Mesangial cell (primary cell): ENCODE measurements at places on chromosomes 1 and 21. TPM values are rescaled to one million over a fixed set of nuclear protein-coding genes. Genes with fewer than 3 reads are reported as not detected.

GUCA2B gene
- total RNA-seq: not detected in 2 replicates

SLC9C2 gene
- total RNA-seq: not detected in 2 replicates

MMEL1 gene
- 0.38 TPM in 1 of 2 replicates, not detected in the other for total RNA-seq

IGSF21 gene
- total RNA-seq: not detected in 2 replicates

TDRD5 gene
- not detected in 2 replicates for total RNA-seq

SH3D21 gene
- 3.5 and 3.7 TPM in 2 replicates for total RNA-seq

MIGA1 gene
- 5.5 and 7.1 TPM in 2 replicates for total RNA-seq

IFI44L gene
- 0.65 and 1.4 TPM in 2 replicates for total RNA-seq

TNFAIP8L2 gene
- not detected in 2 replicates for total RNA-seq

GPBP1L1 gene
- total RNA-seq: 41.7 and 58.9 TPM in 2 replicates

MTF1 gene
- 2.0 and 2.8 TPM in 2 replicates for total RNA-seq

SPRR3 gene
- total RNA-seq: not detected in 2 replicates

REN gene
- total RNA-seq: 0.13 TPM in 1 of 2 replicates, not detected in the other

ST6GALNAC5 gene
- total RNA-seq: 1.5 and 5.6 TPM in 2 replicates

AKNAD1 gene
- total RNA-seq: not detected in 2 replicates

ZMYND12 gene
- 0.16 and 1.9 TPM in 2 replicates for total RNA-seq

LCE2B gene
- not detected in 2 replicates for total RNA-seq

BNIPL gene
- 0.33 TPM in 1 of 2 replicates, not detected in the other for total RNA-seq

IVL gene
- not detected in 2 replicates for total RNA-seq

HES3 gene
- total RNA-seq: not detected in 2 replicates

PLEKHO1 gene
- total RNA-seq: 73.7 and 75.3 TPM in 2 replicates

USH2A gene
- under 0.01 TPM in 1 of 2 replicates, not detected in the other for total RNA-seq

TENT5C gene
- total RNA-seq: under 0.01 TPM in 1 of 2 replicates, not detected in the other

PRRX1 gene
- 2.2 and 7.0 TPM in 2 replicates for total RNA-seq

LSS gene
- 66.0 and 103 TPM in 2 replicates for total RNA-seq

CNIH4 gene
- total RNA-seq: 29.9 and 55.7 TPM in 2 replicates

ZNF648 gene
- not detected in 2 replicates for total RNA-seq

CFAP45 gene
- 0.16 and 0.63 TPM in 2 replicates for total RNA-seq

VWA5B1 gene
- total RNA-seq: not detected in 2 replicates

MATN1 gene
- not detected in 2 replicates for total RNA-seq

CAMK1G gene
- total RNA-seq: 0.51 TPM in 1 of 2 replicates, not detected in the other

MIXL1 gene
- 0.13 and 0.16 TPM in 2 replicates for total RNA-seq

LCE3D gene
- not detected in 2 replicates for total RNA-seq

LDLRAD1 gene
- not detected in 2 replicates for total RNA-seq

HEYL gene
- total RNA-seq: 0.16 and 0.38 TPM in 2 replicates

CD52 gene
- total RNA-seq: not detected in 2 replicates
